ENCODE measurements at places on chromosomes 6 and 20. TPM values are rescaled to one million over a fixed set of nuclear protein-coding genes. Genes with fewer than 3 reads are reported as not detected.
A peak's percentile ranks its signal among the peaks of the same experiment; 100 is the strongest.

DNA sequence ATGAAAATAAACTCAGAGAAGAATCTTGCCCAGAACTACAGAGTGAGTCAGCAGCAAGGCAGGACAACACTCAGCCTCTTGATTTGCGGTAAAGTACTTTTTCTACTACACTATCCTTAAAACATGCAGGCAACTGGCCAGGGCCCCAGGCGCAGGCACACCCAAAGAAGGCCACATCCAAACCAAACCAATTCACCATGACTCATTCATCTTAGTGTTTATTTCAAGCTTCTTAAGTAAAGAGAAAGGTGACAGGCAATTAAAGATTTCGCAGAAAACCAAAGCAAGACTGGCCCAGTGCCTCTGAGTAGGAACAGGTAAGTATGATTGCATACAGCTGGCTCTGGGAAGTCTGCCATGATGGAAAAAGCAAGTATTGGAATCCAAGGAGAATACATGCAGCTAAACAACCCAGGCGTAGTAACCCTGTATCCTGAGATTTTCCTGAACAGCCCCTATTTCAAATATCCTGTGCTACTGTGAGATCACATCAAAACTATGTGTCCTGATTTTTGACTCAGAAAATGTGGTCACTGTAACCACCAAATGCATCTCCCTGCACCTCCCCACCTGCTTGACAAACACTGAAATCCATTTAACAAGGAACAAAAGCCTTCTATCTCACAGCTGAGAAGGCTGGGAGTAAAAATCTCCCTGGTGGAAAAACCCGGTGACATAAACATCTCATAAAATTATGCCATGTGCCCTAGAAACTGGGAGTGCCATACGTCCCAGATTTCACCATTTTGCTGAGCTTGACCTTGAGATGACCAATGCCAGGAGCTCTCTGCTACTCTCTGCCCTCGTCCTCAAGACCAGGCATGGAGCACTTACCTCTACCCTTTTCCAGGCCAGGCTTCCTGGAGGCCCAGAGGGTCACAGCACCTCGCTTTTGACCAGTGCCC, 12.4 kb downstream of the WFDC3 start:
- peak; percentile 97 for DNase-seq

DNA sequence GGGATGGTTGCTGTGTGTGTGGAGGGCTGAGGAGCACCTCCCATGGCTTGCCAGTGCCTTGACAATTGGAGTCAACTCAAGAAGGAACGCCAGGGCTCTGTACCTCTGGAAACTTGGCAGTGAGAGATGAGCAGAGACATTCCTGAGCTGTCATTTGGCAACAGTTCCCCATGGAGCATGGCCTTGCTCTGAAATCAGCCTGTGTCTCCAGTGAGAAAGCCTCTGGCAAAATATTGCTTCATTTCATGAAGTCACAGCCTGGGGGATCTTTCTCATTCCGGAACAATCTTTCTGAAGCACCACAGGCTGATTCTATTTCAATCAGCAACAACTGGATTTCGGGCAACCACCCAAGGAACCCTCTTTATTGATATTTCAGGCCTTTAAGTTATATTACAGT, 52.2 kb upstream of the FNDC1 start:
- DNase-seq, result no peak

DNA sequence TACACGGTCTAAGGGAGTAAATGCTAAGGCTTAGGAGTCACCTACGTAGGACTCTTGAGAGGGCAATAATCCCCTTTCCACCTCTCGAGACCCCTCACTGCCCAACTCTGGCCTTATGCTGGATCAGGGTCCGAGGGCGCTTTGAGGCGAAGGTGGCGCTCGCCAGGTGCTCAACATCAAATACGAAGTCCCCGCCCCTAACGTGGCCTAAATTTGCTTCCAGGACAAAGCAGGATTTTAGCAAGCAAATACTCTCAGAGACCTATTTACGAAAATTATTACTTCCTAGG, 406 bp upstream of the TRIM26 start:
- no peak for DNase-seq

- no peak for DNase-seq
Observed at GRCh38 chr6:143750877-143751276, 73.1 kb downstream of the PHACTR2 start.

- no peak for DNase-seq
Observed at GRCh38 chr20:20237093-20237959, 130.6 kb upstream of the INSM1 start.

GRCh38 chr20:23120261-23120660, 34.1 kb upstream of the CD93 start:
- no peak for DNase-seq

GRCh38 chr6:49550492-49551077, at the start of gene C6orf141:
TSS of gene C6orf141 (plus strand) at chr6:49550668. CDS start at chr6:49550793, 125 bp downstream.
- DNase-seq, result no peak

- DNase-seq, result no peak
Observed at GRCh38 chr6:17866876-17867444, 120.5 kb downstream of the KIF13A start.

DNA sequence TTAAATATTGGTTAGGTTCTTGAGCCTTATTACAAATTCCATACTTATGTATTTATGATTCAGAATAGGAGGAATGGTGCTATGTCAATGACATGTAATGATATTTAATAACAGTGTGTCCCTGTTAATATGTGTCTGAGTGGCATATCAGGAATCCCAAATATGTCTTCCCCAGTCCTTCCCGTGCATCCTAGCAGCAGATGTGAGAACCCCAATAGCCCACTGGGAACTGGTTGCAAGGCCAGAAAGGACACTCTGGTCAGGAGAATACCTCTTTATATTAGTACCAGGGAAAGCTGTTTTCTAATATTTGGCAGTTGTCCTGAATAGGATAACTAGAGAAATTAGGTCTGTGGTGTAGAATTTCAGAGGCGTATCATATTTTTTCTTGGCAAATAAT, 159.1 kb upstream of the PDE7B start:
- DNase-seq, result no peak

- DNase-seq, result no peak
Observed at GRCh38 chr6:165962366-165962765, 205.3 kb downstream of the TBXT start.

DNA sequence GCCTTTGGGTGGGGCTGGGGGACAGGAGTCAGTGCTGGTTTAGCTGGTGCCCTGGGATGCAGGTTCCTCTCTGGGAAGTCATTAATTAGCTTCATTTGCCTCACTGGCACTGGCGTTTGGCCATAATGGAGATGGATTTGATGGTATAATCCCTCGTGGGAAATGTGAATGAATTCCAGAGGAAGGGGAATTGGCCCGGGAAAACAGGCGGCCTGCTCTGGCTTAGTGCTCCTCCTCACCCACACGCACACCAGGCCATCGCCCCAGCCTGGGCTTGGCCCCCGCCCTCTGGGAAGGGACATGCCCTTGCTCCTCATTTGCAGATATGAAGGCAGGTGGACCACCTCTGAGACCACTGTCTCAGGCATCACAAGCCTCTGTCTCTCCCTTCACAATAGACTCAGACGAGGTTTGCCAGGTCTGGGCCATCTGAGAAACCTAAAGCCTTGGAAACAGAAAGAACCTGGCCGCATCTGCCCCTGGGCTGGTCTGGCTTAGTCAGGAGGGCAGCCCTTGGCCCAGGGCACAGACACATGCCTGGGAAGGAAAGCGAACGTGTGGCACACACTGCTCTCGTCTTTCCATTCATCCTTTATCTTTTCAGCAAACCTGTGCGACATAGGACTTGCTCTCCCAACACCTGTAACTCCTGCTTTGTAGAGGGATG, 199.2 kb upstream of the CDH4 start:
- no peak for DNase-seq

Gene BTNL2
- total RNA-seq, result not detected

Gene SLC17A2
- total RNA-seq, result not detected

Gene VSX1
- not detected for total RNA-seq

Gene B3GAT2
- total RNA-seq, result 0.76 TPM

Gene FKBP1C
- not detected for total RNA-seq

Gene PKIB
- total RNA-seq, result not detected

All from uterus (tissue), 4 donors.